Dermis blood vessel endothelial cell (primary cell): ENCODE measurements at places on chromosomes 13 and 19. TPM values are rescaled to one million over a fixed set of nuclear protein-coding genes. Genes with fewer than 3 reads are reported as not detected.

Gene TNFRSF19
- total RNA-seq = 0.09 and 0.17 TPM in 2 replicates

Gene MISP3
- total RNA-seq = under 0.01 and 0.19 TPM in 2 replicates

Gene ARL11
- total RNA-seq = 0.09 and 0.51 TPM in 2 replicates

Gene NLRP12
- total RNA-seq = 2.8 and 3.4 TPM in 2 replicates

Gene ZNF468
- 23.5 and 24.8 TPM in 2 replicates for total RNA-seq

Gene SLC46A3
- 3.6 and 4.6 TPM in 2 replicates for total RNA-seq
